ENCODE measurements at places on chromosomes 1 and 21.

DNA sequence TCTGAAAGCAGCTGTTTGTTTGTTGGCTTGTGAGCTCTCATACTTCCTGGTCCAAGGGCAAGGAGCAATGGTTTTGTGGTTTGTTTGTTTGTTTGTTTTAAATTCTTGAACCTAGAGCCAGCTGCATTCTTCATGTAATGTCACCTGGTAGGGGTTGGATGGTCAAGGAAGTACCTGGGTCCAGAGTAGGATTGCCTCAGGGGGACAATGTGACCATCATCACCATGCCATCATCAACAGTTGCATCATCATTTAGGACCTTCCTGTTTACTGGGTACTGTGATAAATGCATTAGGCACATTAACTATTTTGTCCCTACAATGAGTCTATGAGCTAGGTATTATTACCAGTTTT lies 14.7 kb upstream of the MYOG start:
- no peak for DNase-seq

DNA sequence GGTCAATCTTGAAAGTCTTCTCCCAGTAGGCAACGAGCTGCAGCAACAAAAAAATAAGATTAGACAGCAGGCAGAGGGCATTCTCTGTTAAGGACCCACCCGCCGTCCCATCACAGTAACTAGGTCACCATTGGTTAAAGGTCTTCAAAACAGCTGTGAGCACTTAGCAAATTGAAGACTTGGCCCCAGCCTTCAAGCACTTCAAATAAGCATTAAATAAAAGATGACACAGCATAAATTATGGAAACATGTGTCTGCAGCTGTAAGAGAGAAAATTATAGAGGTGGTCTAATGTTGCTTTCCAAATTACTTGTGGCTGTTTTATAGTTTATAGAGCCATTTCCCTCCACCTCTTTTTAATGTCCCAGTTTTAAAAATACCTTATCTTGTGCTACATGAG lies 61.2 kb downstream of the VANGL1 start:
- DNase-seq: peak; percentile 56

DNA sequence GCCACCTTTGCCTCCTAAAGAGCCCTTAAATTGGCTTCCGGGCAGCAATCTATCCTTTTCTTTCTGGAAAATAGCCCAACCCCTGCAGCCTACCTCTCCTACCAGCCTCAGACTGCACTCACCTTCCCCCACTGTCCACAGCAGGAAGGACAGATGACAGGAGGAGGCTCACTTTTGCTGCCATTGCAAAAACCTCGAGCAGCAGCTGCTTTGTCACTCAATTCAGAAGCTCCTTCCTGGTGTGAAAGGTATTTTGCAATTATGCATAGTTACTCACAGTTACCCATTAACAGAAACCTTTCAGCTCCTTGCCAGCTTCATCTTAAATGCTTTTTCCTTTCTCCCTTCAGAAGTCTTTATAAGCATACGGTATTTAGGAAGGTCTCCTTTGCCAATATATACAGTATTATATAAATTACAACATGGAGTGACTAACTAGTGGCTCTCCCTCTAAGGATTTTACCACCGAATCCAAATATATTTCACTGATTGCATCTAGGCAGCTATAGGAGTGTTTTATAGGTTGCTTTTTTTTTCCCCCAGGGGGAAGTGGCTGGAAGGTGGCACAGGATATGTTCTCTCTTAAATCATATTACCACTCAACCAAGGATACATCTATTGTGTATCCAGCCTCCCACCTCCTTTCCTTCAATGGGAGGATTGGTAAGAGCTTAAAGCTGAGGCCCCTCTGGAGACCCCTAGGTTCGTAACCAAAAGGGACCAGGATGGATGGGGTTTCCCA lies 142.1 kb upstream of the IPO9 start:
- DNase-seq: peak; percentile 72

- DNase-seq: no peak
These were observed 20.9 kb upstream of the SAMD11 start for GRCh38 chr1:902802-903201.

GRCh38 chr1:42815941-42816584 lies 859 bp upstream of the ERMAP start:
- DNase-seq: peak; percentile 25

DNA sequence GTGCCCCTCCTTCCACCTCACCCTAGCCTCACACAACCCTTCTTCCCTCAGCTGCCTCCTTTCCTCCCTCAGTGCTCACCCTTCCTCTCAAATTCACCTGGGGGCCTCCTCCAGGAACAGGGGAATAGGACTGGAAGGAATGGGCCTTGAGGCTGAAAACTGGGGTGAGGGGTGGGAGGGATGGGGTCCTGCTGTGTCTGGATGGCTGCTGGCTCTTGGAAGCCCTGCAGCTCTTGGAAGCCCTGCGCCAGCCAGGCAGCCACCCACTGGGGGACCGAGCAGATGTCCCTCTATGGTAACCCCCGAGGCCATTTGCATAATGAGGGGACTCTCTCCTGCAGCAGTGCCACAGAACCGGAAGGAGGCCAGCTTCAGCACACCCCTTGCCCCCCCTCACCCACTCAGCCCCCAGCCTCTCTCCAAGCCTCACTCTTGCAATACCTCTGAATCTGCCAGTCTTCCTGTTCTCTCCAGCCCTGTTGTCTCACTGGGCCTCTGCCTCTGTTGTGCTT lies 85.2 kb downstream of the KIRREL1 start:
- no peak for DNase-seq

DNA sequence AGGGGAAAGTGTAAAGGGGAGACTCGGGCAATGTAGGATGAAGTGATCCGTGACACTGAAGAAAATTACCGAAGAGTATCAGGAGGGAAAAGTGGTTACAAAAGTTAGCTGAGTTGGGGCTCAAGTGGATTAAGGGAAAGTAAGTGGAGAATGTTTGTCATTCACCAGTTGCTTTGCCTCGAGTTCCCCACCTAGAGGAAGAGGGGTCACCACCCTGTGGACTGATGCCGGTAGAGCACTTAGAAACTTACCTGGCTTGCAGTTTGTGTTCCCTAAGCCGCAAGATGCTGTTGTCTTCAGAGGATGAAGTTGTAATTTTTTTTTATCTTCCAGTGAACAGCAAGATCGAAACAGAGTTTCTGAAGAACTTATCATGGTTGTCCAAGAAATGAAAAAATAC lies 1.0 kb downstream of the PER3 start:
- DNase-seq: no peak

DNA sequence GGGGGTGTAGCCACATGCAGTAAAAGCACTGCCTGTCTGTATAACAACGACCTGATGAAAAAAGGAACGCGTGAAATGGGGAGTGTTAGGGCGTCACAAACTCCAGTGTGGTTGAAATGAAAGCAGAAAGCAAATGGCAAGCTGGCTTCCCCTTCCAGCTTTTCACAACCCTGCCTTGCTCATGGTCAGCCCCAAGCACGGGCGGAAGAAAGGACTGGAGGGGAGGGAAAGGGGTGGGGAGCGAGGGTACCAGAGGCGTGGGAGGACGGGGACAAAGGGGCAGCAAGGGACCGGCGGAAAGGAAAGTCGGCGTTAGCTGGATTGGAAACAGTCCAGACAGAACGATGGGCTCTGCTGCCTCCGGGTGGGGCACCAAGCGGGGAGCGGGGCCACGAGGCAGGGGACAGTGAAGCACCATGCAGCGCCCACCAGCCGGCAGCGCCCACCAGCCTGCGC lies 9.6 kb downstream of the VPS26C start:
- DNase-seq: peak; percentile 66

- no peak for DNase-seq
These were observed 60.1 kb upstream of the GCLM start for GRCh38 chr1:93969371-93969770.

GRCh38 chr1:212189352-212189738 lies 95.9 kb upstream of the PPP2R5A start:
- no peak for DNase-seq

DNA sequence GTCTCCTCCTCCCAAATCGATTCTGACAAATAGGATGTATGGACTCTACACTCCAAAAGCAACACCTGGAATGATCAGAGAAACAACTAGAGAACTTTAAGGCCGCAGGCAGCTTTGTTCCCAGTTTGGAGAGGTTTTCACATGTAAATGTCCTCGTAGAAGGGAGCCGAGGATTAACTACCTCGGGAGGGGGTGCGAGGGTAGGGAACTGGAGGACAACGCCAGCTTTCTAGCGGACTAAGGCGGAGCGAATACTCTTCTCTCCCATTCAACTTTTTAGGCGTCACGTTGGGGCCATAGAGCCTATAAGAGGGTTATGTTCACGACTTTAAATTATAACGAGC lies 1.2 kb downstream of the SCAF4 start:
- DNase-seq: no peak

DNA sequence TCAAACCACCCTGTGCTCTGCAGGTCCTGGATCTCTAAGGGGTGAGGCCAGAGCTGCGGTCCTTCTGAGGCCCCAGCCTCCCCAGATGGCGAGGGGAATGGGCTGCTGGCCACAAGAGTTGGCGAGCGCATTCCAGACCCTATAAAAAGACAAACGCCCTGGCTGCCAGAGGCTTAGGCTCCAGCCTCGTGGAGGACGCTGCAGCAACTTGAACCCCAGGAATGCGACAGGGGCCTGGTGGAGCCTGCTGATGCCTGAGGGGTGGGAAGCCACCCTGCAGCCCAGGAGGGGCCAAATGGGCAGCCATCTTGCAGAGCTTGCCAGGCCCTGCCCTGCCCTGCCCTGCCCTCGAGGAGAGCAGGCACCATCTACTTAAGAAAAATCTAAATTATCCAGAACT lies 8.6 kb downstream of the CACNA1S start:
- DNase-seq: no peak

DNA sequence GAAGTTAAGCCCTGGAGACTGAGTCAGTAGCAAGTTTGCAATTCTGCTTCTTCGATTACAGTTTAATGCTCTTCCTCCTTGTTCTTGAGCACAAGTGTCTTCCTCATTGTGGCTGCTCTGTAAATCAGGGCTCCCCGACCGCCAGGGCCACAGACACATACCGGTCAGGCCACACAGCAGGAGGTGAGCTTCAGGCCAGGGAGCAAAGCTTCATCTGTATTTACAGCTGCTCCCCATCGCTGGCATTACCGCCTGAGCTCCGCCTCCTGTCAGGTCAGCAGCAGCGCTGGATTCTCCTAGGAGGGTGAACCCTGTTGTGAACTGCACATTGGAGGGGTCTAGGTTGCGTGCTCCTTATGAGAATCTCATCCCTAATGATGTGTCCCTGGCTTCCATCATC lies 1.7 kb upstream of the TRAPPC10 start:
- no peak for DNase-seq

DNA sequence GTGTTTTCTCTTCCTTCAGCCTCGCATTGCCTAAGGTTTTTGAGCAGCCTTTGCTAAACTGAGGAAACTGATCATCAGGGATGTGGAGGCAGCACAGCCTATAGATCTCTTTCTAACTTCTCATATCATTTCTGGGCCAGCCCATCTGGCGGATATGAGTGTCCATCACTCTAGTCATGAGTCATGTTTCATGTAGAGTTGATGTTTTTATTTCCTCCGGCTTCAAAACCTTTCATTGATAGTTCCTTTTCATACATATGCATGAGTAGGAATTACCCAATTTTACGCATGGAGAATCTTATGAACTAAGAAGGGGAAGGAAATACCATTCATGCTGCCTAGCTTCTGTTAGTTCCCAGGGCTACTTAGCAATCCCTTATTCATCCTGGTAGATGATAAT lies 66.3 kb downstream of the SPATA46 start:
- no peak for DNase-seq

- peak; percentile 78 for DNase-seq
These were observed 2.7 kb downstream of the SCYL3 start for GRCh38 chr1:169890761-169891538.

GRCh38 chr1:48498096-48498791 lies 26.2 kb upstream of the SPATA6 start:
- DNase-seq: peak; percentile 87

GRCh38 chr1:64595871-64596515 lies 126.1 kb downstream of the CACHD1 start:
- peak; percentile 36 for DNase-seq

- DNase-seq: no peak
These were observed 32.6 kb downstream of the NEK2 start for GRCh38 chr1:211642870-211643269.

- peak; percentile 80 for DNase-seq
These were observed 51.9 kb upstream of the SYNC start for GRCh38 chr1:32754317-32755097.

DNA sequence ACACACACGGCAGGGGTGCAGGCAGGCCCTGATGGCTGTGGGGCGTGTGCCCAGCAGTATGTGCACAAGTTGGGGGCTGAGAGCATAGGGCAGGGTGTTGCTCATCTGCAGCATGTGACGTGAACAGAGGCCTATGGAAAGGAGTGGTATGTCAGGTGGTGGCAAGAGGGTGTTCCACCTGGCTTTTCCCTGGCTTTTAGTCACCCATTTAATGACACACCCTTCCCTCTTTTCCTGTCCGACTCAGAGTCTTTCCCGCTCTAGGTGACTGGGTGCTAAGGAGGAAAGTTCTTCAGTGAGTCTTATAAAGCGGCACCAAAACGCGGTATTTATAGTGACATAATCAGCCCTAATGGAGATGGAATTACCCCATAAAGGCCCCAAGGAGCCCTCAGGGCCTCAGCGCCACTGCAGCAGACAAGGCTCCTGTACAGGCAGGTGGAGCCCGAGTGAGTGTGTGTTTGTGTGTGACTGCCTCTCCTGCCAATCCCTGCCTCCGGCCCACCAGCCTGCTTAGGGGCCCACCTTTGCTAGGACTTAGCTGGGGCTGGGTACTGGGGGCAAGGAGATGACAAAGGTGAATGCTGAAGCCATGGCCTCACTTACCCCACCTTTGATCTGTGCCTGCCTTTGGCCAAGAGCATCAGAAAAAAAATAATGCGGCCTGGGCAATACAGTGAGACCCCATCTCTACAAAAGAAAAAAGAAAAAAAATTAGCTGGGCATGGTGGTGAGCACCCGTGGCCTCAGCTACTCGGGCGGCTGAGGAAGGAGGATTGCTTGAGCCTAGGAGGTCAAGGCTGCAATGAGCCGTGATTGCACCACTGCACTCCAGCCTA lies 3.3 kb upstream of the EPHA2 start:
- DNase-seq: no peak

DNA sequence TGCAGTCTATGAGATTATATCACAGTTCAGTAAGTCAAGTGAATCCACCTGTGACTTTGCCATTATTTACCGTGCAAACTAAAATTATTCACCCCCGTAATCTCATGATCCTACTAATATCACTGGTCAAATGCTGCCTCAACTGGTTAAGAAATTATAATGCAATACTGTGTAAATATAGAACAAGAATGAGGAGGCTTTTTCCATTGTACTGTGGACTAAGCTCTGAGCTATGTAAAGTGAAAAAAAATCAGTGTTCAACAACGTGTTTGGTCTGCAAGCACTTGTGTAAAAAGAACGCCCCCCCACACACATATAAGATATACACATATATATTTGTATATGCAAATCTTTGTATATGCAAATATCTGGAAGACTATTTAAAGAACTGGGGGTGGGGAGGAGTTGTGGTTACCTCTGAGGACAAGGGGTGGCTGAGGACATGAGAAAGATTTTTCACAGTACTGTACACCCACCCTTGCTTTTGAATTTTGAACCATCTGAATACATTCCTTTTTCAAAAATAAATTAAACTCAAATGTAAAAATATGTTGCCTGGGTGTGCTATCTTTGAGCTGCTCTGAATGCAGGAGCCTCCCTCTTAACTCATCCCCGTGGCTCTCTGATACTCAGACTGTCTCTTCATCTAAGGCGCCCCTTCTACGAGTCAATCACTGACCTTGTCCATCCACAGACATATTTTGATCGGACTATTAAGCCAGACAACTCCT lies 57.0 kb downstream of the PTP4A2 start:
- no peak for DNase-seq
